ENCODE measurements at places on chromosomes 3 and 15.

- H3K27me3 ChIP-seq, result no peaks in the 10 kb centered on the region
- peaks cover 4% of the 10 kb centered on the region for H3K36me3 ChIP-seq
- H3K27ac ChIP-seq, result no peak overlapping the region
- DNase-seq, result no peak
- H3K4me1 ChIP-seq, result no peaks in the 10 kb centered on the region
- no peak overlapping the region for H3K4me3 ChIP-seq
These were observed 55.1 kb downstream of the NGLY1 start for GRCh38 chr3:25728101-25728500.

DNA sequence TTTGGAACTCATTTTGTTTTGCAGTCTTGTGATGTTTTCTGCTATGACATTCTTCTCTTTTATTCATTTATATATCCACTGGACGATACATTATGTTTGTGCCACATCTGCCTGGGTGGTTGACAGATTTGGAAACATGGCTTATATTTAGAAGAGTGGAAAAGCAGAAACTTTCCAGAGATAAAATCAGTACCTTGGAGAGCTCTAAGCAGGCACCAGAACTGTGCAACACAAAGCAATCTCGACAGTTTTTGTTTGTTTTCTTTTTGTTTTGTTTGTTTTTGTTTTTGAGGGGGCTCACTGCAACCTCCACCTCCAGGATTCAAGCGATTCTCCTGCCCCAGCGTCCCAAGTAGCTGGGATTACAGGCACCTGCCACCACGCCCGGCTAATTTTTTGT is 45.5 kb downstream of the SYN2 start:
- no peak for DNase-seq
- H3K27ac ChIP-seq, result no peak overlapping the region
- no peaks in the 10 kb centered on the region for H3K36me3 ChIP-seq
- H3K27me3 ChIP-seq, result peaks cover 4% of the 10 kb centered on the region
- no peaks in the 10 kb centered on the region for H3K4me1 ChIP-seq

- no peak overlapping the region for H3K27ac ChIP-seq
- H3K4me1 ChIP-seq, result no peaks in the 10 kb centered on the region
- H3K4me3 ChIP-seq, result no peak overlapping the region
- DNase-seq, result no peak
These were observed 20.5 kb downstream of the RBPMS2 start for GRCh38 chr15:64754663-64755426.

DNA sequence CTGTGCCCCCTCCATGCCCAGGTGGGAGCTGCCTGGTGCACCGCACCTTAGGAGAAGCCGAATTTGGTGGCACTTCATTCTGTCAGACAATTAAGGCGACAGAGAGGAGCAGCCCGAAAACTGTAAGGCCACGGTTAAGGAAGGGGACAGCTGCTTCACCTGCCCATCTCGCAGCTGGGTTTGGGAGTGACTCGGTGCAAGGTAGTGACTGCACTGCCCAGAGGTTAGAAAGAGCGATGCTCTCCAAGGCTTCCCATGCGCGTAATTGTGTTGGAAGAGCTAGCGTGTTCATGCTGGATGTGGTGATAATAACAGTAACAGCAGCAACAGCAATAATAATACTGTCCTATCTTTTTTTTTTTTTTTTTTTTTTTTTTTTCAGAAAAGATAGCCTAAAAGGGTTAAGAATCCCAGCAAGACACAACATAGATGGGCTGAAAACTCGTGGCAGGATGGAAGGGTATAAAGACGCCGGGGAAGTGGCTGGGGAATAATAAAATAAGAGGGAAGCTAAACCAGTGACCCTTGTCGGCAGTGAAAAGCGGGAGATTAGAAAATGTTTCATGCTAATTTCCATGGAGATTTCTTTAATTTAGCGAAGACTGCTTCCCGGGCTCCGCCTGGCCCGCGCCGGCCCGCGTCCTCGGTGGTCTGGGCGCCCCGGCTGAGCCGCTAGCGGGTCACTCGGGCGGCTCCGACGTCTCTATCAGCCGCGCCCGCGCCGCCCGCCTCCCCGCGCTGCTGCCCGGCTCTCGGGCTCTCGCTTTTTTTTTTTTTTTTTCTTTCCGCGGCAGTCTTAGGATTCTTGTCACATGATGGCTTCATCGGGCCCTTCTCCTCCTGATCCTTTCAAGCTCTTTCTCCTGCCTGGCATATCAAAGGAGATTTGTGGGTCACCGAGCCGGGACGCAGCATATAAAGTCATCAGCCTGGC is 617.1 kb downstream of the NR2F2 start:
- H3K27ac ChIP-seq, result no peak overlapping the region
- peaks cover 4% of the 10 kb centered on the region for H3K27me3 ChIP-seq
- no peak for DNase-seq
- no peak overlapping the region for H3K4me3 ChIP-seq
- H3K36me3 ChIP-seq, result no peaks in the 10 kb centered on the region

DNA sequence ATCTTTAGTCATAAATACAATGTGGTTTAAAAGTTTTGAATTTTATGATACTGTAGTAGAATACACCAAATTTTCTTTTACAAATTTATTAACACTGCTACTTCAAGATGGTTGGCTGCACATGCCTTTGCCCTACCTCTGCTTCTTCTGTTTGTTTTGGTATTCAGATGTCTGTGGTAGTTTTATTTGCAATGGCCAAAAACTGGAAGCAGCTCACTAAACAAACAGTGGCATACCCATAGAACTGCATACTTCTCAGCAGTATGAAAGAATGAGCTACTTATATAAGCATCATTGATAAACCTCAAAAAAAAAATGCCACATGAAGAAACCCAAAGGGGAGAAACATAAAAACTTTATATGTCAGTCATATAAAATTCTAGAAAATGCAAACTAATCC is 19.5 kb downstream of the ARIH2 start:
- H3K36me3 ChIP-seq, result peaks cover 29% of the 10 kb centered on the region
- no peak for DNase-seq
- no peak overlapping the region for H3K4me3 ChIP-seq

- H3K4me1 ChIP-seq, result no peaks in the 10 kb centered on the region
- H3K4me3 ChIP-seq, result no peak overlapping the region
- peaks cover 16% of the 10 kb centered on the region for H3K36me3 ChIP-seq
- no peak overlapping the region for H3K27ac ChIP-seq
- no peaks in the 10 kb centered on the region for H3K27me3 ChIP-seq
These were observed 55.7 kb downstream of the SLC4A7 start for GRCh38 chr3:27428446-27428845.

DNA sequence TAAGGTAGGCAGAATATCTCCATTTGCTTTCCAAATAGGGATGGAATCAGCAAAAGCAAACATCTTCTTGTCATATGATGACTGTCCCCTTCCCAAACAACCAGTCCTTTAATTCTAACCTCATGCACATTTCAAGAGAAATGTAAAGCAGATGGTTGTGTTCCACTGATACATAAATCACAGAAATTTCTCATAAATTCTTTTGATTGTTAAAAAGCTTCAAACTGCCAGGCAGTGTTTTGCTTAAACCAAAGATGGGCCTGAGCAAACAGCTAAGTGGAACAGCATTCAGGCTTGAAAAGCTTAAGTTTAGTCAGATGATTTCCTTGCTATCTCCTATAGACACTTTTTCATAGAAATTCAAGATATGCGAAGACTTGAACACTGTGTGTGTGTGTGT is 74.3 kb upstream of the SOX2 start:
- no peaks in the 10 kb centered on the region for H3K27me3 ChIP-seq
- H3K4me1 ChIP-seq, result no peaks in the 10 kb centered on the region
- no peak overlapping the region for H3K27ac ChIP-seq
- no peaks in the 10 kb centered on the region for H3K36me3 ChIP-seq
- no peak for DNase-seq

- no peak overlapping the region for H3K4me3 ChIP-seq
- no peak overlapping the region for H3K27ac ChIP-seq
- H3K4me1 ChIP-seq, result no peaks in the 10 kb centered on the region
These were observed 7.1 kb downstream of the LRRK1 start for GRCh38 chr15:100926258-100926657.

DNA sequence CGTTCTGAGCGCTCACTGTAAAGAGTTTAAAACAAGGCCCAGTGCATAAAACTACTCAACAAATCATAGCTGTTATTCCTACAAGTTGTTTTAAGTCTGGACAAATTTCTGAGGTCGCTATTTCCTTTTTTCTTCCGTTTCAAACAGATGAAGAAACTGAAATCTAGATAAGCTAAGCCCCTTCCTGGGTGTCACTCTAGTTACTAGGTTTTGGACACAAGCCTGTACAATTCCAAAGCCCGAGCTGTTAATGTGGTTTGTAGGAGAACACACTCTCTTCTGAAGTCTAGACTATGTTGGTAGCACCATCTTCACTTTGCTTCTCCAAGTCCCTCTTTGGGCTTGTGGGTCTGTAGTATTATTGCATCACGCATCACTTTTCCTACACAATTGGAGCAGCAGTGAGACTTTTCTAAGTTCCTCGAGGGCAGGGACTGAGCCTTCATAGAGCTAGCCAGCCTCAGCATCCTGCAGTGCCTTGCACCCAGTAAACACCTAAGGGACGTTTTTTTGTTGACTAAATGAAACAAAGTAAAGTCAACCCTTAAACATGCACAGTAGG is 142.6 kb upstream of the PROK2 start:
- no peaks in the 10 kb centered on the region for H3K36me3 ChIP-seq
- H3K27ac ChIP-seq, result no peak overlapping the region
- no peaks in the 10 kb centered on the region for H3K27me3 ChIP-seq
- H3K4me3 ChIP-seq, result no peak overlapping the region
- H3K4me1 ChIP-seq, result no peaks in the 10 kb centered on the region
- DNase-seq, result no peak

DNA sequence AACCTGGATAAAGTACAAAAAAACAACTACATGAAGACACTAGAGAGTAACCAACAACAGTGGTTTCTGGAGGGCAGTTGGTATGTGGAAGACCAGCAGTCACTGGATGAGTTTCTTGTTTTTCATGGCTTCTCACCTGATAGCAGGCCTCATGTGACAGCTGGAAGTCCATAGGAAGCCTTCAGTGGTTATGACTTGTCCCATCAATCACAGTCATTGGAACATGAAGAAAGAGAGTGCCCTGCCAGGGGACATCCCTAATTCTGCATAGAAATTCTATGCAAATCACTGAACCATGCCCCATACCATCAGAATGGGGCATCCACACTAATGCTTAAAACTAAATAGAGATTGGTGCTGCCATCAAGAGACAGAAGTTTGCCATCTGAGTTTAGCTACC is 81.6 kb downstream of the AKAP13 start:
- H3K36me3 ChIP-seq, result no peaks in the 10 kb centered on the region
- no peak overlapping the region for H3K4me3 ChIP-seq
- DNase-seq, result no peak
- H3K27ac ChIP-seq, result no peak overlapping the region
- no peaks in the 10 kb centered on the region for H3K27me3 ChIP-seq

DNA sequence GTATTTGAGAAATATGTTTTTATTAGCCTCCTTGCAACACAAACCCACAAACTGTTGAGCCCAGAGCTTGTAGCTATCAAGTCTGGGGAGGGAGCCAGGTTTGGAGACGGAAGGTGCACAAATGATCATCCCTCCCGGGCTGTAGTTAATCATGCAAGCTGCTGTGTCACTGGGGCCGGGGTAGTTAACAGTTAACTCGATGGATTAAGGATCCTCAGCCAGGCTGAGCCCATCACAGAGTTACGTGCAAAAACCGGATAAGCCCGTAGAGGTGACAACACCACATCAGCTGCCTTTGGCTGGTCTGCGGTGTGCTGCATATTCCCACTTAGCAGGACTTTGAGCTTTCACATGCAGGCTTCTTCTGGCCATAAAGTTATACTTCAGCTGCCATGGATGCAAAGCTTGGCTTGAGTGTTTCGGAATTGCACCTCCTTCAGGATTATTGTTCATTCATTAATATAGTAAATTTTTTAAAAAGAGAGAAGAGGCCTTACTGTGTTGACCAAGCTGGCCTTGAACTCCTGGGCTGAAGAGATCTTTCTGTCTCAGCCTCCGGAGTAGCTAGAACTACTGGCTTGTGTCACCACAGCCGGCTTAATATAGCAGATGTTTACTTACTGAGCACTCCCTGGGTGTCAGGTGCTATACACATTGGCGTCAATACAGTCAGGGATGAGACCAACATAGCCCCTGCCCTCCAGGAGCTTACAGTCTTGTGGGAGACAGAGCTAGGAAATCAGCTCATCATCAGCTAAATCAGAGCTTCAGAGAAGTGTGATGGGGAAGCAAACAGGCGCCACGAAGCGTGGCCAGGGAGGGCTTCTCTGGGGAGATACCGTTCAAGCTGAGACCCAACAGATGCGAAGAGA is 226.8 kb upstream of the BHLHE40 start:
- H3K4me1 ChIP-seq, result peaks cover 4% of the 10 kb centered on the region
- H3K4me3 ChIP-seq, result no peak overlapping the region
- no peaks in the 10 kb centered on the region for H3K27me3 ChIP-seq
- H3K36me3 ChIP-seq, result no peaks in the 10 kb centered on the region

DNA sequence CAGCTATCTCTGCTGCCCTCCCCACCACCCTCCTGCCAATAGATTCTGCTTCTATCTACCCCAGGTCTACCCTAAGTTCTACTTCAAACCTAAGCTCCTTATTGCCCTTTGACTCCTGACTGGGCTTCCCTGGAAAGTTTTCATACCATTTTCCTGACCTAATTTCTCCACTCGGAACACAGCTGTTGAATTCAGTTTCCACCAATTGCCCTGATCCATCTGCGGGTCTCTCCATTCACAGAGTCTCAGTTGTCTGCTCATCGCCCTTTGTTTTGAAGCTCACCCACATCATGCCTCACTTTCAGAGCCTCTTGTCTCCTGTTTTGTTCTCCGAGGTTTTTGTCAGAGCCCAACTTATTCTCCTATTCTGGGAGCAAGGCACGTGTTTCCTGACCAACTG is 56.8 kb upstream of the ABI3BP start:
- no peak for DNase-seq
- no peaks in the 10 kb centered on the region for H3K27me3 ChIP-seq
- no peak overlapping the region for H3K4me3 ChIP-seq
- H3K27ac ChIP-seq, result no peak overlapping the region
- no peaks in the 10 kb centered on the region for H3K36me3 ChIP-seq

DNA sequence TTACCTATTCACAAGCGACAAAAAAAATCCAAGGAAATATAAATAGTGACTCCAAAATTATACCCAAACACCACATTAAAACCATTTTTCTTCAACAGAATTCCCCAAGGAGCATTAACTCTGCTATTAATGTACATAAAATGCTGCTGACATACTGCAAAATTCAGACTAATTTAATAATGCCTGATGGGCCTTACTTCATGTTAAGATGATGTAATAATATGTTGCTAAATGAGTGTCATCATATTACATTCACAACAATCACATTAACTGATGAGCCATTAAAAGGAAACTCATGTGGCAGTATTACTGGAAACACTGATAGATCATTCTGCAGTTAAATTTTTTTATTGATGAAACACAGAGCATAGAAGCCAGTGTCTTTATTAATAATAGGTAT is 204.9 kb upstream of the CGNL1 start:
- no peaks in the 10 kb centered on the region for H3K4me1 ChIP-seq
- H3K27me3 ChIP-seq, result no peaks in the 10 kb centered on the region
- H3K4me3 ChIP-seq, result no peak overlapping the region
- H3K36me3 ChIP-seq, result peaks cover 5% of the 10 kb centered on the region
- no peak overlapping the region for H3K27ac ChIP-seq

- DNase-seq, result no peak
- H3K36me3 ChIP-seq, result no peaks in the 10 kb centered on the region
- no peak overlapping the region for H3K27ac ChIP-seq
- no peaks in the 10 kb centered on the region for H3K27me3 ChIP-seq
- H3K4me1 ChIP-seq, result no peaks in the 10 kb centered on the region
These were observed 17.1 kb upstream of the ABTB1 start for GRCh38 chr3:127655641-127656040.

GRCh38 chr3:93961489-93961888 is 12.2 kb downstream of the PROS1 start:
- DNase-seq, result no peak
- no peak overlapping the region for H3K4me3 ChIP-seq
- no peaks in the 10 kb centered on the region for H3K27me3 ChIP-seq
- no peaks in the 10 kb centered on the region for H3K36me3 ChIP-seq
- H3K27ac ChIP-seq, result no peak overlapping the region
- H3K4me1 ChIP-seq, result no peaks in the 10 kb centered on the region

Measured in naive thymus-derived CD4-positive, alpha-beta T cell (primary cell).